SK-MEL-5 (cell line): ENCODE measurements at places on chromosomes 11 and 22. TPM values are rescaled to one million over a fixed set of nuclear protein-coding genes. Genes with fewer than 3 reads are reported as not detected.

Gene MEI1
- total RNA-seq, result 0.13 TPM in 1 of 2 replicates, not detected in the other

Gene FJX1
- total RNA-seq, result 10.0 and 13.5 TPM in 2 replicates

Gene BRMS1
- 70.2 and 70.5 TPM in 2 replicates for total RNA-seq

Gene POU2AF2
- total RNA-seq, result not detected in 2 replicates

Gene CALCA
- total RNA-seq, result not detected in 2 replicates

Gene PRR5L
- 3.2 and 6.5 TPM in 2 replicates for total RNA-seq

Gene OR2AG2
- 0.08 and 0.61 TPM in 2 replicates for total RNA-seq

Gene TSGA10IP
- not detected in 2 replicates for total RNA-seq

Gene CD3G
- total RNA-seq, result not detected in 2 replicates

Gene MPST
- 50.2 and 54.8 TPM in 2 replicates for total RNA-seq

Gene GAB4
- total RNA-seq, result not detected in 2 replicates
